ENCODE measurements at places on chromosomes 1 and 21.

- no peak for DNase-seq
Observed at GRCh38 chr1:121538943-121539575, 354.3 kb downstream of the SRGAP2C start.

- no peak for DNase-seq
Observed at GRCh38 chr1:1630191-1630964, 1.6 kb upstream of the MMP23B start.

- DNase-seq: no peak
Observed at GRCh38 chr1:194292966-194293365, 1106.6 kb upstream of the B3GALT2 start.

DNA sequence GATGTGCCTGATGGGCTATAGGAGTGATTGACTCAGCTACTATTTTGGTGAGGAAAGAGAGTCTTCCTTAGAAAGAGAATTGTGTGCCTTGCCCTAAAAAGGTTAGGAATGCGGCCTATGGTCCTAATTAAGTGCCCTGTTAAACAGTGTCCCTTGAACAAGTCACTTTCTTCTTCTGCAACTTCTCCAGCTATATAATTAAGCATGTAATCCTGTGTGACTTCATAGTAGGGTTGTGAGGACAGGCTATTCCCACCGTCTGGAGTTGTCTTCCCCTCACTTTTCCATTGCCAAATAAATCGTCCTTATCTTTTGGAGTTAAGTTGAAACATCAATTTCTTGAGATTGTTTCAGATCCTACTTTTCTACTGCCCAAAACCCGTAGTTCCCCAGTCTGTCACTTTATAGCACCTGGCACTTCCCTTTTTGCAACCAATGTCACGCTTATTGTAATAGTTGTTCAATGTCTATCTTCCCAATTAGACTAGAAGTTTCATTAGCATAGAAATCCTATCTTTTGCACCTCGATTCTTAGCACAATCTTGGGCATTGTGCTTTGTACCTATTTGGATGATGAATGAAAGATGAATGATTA is 27.6 kb upstream of the SLC16A1 start:
- DNase-seq: no peak

DNA sequence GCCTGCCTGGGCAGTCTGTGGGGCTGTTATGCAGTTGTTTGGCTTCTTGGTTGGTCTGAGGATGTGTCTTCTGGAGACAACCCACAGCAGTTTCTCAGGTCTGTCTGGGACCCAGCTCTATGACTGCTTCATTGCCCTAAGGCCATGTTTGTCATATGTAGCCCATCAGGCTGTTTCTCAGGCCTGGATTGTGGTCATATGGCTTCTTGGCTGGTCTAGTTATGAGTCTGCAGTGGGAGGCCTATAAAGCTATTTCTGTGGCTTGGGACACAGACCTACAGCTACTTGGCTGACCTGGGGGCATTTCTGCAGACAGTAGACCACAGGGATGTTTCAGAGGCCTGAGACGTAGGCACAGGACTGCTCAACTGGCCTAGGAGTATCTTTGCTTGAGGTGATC is 41.5 kb downstream of the CHIA start:
- no peak for DNase-seq

DNA sequence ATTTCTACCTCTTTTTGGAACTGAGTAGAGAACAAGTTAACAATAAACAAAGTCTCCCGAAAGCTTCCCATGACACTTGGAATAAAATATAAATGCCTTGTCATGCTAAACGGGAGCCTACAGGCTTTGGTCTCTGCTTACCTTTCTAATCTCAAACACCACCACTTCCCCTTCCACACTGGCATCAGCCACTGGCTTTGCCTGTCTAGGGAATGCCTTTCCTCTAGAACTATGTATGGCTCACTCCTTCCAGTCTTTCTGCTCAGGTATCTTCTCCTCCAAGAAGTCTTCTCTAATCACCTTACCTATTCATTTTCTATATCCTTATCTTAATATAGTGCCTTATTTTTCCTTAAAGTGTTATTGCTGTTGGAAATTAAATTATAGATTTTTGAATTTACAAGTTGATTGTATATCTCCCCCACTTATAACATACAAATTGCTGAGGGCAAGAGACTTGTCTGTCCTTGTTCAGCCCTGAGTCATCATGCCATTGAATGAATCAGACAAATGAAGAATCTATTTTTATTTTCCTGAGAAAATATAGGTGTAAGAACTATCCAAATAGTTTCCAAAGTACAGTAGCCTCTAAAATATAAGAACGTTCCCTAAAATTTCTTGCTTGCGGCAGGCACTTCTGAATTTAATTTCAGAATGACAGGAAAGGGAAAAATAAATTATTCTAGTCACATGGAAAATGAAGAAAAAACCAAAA is 119.2 kb downstream of the TM2D1 start:
- no peak for DNase-seq

GRCh38 chr1:93111561-93111960 is 32.5 kb downstream of the MTF2 start:
- DNase-seq: no peak

DNA sequence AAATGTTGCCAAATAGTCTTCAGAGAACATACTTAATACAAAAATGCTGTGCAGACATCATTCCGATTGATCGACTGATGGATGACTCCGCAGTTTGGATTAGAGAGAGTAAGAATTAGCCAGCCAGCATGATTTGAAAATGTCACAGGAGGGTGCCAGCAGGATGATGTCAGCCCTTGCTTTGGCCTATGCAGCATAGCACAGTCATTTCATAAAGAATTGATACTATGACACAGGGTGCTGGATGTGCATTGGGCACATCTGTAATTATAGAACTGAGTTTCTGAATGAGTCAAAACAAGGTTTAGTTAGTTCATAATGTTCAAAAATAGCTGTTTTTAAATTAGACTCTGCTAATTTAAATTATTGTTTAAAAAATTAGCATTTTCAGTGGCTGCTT is 21.6 kb upstream of the TRAF5 start:
- no peak for DNase-seq

- DNase-seq: no peak
Observed at GRCh38 chr1:76012341-76013205, 62.0 kb upstream of the ST6GALNAC3 start.

GRCh38 chr21:32320726-32321125 is 22.1 kb downstream of the MRAP start:
- no peak for DNase-seq

DNA sequence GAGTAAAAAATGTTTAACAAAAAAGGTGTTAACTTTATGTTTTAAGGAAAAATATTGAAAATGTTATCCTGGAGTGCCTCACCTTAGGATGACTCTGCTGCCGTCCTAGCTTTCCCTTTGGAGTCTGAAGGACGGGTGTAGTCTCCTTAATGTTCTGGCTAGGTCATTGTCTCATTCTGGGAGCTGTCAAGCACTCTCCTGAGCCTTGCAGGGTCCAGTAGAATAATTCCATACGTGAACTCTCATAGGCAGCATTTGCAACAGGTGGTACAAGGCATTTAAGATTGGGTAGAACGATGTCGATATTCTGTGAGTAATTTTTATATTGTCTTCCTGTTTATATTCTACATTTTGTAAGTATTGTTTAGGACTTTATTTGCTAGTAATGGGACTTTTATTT is 283.6 kb upstream of the C1orf105 start:
- DNase-seq: no peak

All from NCI-H1417 (cell line).